ENCODE measurements at places on chromosomes 5 and 9. TPM values are rescaled to one million over a fixed set of nuclear protein-coding genes. Genes with fewer than 3 reads are reported as not detected.

The TAL2 gene
- not detected for total RNA-seq

The TEX48 gene
- not detected for total RNA-seq

The MYMK gene
- total RNA-seq: not detected

The IL3 gene
- total RNA-seq: not detected

The CCDC187 gene
- total RNA-seq: not detected

The LIFR gene
- total RNA-seq: 2.1 TPM

The MAMDC4 gene
- 2.6 TPM for total RNA-seq

The FBP1 gene
- not detected for total RNA-seq

The TIMD4 gene
- total RNA-seq: not detected

The PHYHD1 gene
- total RNA-seq: 7.5 TPM

The SLC2A8 gene
- 16.5 TPM for total RNA-seq

The PCDHB15 gene
- total RNA-seq: 0.04 TPM

The LHX6 gene
- 1.9 TPM for total RNA-seq

The NR6A1 gene
- 0.47 TPM for total RNA-seq

The CAVIN4 gene
- total RNA-seq: 0.08 TPM

The GFRA3 gene
- total RNA-seq: not detected

The PRDM9 gene
- not detected for total RNA-seq

The ZDHHC11B gene
- total RNA-seq: not detected

The PLPPR1 gene
- total RNA-seq: not detected

The PCDHA2 gene
- total RNA-seq: not detected

The NRARP gene
- 1.1 TPM for total RNA-seq

The FST gene
- 230 TPM for total RNA-seq

The HK3 gene
- not detected for total RNA-seq

The ACOT12 gene
- total RNA-seq: not detected

The ARAP3 gene
- total RNA-seq: 2.6 TPM

The MSMP gene
- total RNA-seq: not detected

The UNC5A gene
- total RNA-seq: 0.08 TPM

The FOXD1 gene
- total RNA-seq: 6.6 TPM

The MTAP gene
- 42.2 TPM for total RNA-seq

The EGFL7 gene
- 18.8 TPM for total RNA-seq

The PPP3R2 gene
- not detected for total RNA-seq

The PCDHB12 gene
- not detected for total RNA-seq

The GABRA1 gene
- not detected for total RNA-seq

The PCDHA9 gene
- not detected for total RNA-seq

The WDR41 gene
- 130 TPM for total RNA-seq

The WNT8A gene
- total RNA-seq: not detected

The BSPRY gene
- not detected for total RNA-seq

The CTSV gene
- 26.3 TPM for total RNA-seq

The LCN2 gene
- total RNA-seq: 22.4 TPM

The ENTPD8 gene
- not detected for total RNA-seq

The DNM1 gene
- total RNA-seq: 0.27 TPM

The PCDHAC1 gene
- 0.16 TPM for total RNA-seq

The CAMK4 gene
- 1.0 TPM for total RNA-seq

The TSSK1B gene
- 0.04 TPM for total RNA-seq

The PLEKHG4B gene
- under 0.01 TPM for total RNA-seq

The PLCXD3 gene
- total RNA-seq: not detected

The FCN2 gene
- not detected for total RNA-seq

The KIF12 gene
- total RNA-seq: 6.2 TPM

The TMED7 gene
- 107 TPM for total RNA-seq

The ARL14EPL gene
- total RNA-seq: not detected

The FAXDC2 gene
- 0.84 TPM for total RNA-seq

The EIF4E1B gene
- not detected for total RNA-seq

The IFNB1 gene
- total RNA-seq: not detected

The PTGES gene
- total RNA-seq: 6.2 TPM
